ENCODE measurements at places on chromosomes 3 and 15.
A peak's percentile ranks its signal among the peaks of the same experiment; 100 is the strongest.

- DNase-seq, result no peak
These were observed 69.2 kb upstream of the DCP1A start for GRCh38 chr3:53416530-53416929.

DNA sequence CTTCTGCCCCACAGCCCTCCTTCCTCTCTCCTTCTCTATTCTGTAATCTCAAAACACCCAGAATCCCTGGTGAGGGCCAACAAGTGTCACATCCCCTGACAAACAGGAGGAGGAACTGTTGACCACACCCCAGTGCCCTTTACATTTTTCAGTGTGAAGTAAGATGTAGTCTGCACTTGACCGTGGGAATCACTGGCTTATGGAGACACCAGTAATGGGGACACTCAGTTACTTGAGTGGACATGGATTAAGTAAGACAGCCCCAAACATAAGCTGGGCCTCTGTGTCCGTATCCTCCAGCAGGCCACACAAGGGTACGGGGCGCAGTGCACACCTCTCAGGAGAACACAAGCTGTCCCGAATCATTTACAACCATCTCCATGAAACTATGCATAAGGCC is 28.4 kb upstream of the LIMD1 start:
- DNase-seq, result no peak

GRCh38 chr3:186953011-186953487 is 22.7 kb downstream of the ST6GAL1 start:
- DNase-seq, result no peak

DNA sequence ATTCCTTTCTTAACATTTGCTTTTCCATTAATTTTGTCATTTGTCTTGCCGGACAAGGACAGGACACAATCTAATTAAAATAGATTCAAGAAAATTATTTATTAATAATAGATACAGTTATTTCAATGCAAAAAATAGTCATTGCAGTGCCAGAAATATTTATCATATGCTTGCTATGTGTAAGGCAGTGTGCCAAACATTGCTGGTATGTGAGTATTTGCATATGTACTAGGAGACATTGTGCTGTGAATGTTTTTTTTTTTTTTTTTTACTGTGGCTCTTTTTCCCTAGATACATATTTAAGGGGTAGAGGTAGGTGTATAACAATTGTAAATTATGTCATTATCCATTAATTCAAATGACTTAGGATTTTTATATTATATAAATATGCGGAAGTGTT is 23.3 kb downstream of the SPRED1 start:
- no peak for DNase-seq

DNA sequence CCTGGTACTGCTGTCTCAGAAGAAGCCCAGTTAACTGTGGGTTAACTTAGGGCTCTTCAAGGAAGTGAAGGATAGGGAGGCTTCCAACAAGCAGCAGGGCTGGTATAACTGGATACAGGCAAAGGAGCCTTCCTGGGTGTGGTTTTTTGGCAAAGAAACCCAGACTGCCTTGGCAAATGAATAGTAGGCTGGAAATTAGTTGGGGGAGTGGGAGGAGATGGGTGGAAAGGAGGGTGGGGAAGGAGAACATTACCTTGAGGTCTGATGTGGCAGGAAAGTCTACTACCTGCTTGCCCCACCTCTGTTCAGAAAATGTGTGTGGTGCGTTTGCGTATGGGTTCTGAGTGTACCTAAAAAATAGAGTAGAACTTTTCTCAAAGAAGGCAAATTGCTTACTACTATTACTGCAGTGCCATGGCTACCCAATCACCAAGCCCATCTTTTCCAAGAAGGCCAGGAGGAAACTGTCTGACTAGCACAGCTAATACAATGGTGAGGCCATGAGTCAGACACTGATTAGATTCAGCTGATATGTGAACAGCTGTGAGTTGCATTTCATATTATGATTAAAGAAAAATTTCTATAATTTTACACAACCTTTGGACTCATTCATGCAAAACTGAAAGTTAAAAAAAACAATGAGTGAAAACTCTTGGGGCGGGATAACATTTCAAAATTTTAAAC is 55.2 kb downstream of the SPTSSB start:
- DNase-seq, result no peak

DNA sequence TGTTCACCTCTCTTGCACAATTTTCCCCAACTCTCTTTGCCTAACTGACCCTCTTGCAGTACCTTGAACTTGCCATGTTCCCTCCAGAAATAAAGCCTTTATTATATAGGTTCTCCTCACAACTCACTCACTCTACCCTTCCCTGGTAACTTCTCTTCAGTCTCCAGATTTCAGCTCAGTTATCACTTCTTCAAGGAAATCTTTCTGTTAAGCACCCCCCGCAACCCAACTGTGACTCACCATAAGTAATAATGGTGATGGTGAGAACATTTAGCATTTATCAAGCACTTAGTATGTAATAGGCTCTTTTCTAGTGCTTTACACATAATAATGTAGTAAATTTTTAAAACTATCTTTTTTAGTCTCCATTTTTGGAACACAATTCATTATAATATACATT is 8.1 kb upstream of the OR5K1 start:
- no peak for DNase-seq

- DNase-seq, result no peak
These were observed 31.5 kb upstream of the FBLN2 start for GRCh38 chr3:13517253-13517977.

- no peak for DNase-seq
These were observed 240.9 kb downstream of the UACA start for GRCh38 chr15:70522323-70522966.

DNA sequence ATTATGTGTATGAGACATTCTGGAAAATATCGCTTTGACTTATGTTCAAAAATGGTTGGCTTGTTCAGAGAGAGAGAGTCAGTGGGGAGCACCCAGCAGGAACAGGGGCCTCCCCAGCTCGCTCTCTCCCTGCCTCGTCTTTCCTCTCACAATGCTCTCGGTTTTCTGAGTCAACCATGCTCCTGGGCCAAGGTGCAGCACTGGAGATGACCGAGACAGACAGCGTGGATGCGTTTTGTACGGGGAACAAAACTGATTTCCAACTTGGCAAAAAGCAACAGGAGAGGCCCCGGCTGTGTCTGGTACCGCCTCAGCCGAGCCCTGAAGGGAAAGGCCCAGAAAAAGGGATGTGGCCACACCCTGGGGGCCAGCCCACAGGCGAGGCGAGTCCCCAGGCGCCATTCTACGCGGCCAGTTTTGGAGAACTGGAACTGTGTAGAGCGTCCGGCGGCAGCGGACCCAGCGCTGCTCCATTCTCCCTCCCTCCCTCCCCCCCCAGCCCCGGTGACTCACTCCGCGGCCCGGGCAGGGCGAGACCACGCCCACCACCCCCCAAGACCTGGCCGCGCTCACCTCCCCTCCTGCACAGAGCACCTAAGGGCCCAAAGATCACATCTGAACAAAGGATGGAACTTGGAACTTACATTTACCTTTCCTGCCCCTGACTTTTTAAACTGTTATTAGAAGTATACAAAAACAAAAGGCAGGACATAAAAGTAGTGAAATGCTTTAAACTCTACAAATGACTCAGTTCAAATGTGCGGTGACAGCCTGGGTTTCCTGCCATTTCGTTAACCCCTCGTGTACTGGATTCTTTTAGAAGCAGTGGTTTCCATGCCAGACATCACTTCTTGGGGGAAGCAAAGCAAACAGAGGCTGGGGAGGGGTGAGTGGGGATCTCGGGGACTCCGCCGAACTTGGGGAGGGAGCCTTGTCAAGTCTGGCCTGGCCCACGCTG is 12.7 kb downstream of the ATP10A start:
- no peak for DNase-seq

DNA sequence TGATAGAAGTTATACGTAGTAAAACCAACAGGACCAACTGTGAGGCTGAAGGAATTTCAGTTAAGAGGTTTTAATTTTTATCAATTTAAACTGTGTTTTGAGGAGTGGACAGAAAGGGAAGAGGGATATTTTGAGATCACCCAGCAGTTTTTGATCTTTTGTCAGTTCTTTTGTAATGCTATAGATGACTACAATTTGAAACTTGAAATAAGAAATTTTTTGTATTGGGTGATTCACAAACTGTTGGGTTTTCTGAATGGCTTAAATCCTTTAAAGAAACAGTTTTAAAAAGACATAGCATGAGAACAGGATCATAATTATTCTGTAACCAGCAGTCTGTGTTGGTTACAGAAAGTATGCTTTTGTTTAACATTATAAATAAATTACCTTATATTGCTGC is 67.4 kb downstream of the TCF12 start:
- no peak for DNase-seq

DNA sequence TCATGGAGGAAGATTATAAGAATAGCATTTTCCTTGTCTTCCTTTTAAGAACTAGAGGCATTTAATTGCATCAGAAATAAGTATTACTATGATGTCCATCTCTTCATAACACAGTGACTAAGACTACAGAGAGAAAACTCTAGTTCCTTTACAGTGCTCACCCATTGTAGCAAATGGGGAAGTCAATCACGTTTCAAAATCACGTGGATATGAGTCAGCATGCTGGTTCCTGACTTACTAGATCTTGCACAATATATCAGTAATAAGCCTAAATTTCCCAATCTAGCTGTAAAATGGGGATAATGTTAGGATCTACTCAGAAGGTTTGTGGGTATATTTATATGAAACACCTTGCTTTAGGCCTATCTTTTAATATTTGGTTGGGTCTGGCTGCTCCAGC is 254.8 kb upstream of the EOMES start:
- DNase-seq, result no peak

DNA sequence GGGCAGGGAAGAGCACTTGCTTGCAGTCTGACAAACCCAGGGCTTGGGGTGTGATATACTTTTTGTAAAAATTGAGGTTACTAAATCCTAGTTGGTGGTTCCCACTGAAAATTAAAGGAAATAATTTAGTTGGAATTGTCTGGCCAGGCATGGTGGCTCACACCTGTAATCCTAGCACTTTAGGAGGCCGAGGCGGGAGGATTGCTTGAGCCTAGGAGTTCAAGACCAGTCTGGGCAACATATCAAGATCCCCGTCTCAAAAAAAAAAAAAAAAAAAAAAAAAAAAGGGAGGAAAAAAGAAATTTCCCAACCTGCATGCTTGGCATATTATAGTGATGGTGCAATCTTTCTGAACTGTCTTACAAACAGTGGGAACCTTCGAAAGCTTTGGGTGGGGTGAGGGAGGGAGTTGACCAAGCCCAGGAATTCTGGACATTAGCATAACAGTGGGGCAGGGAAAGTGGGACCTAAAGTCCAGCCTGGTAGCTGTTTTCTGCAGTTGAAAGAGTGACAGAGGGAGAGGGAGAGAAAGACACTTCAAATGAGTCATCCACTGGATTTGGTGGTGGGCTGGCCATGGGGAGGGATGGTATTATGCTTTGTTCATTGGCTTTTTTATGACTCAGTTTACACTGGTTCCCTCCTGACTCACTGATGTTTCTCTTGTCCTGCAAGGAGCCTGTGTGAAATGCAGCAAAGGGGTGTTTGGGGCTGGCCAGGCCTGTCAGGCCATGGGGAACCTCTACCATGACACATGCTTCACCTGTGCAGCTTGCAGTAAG is 41.1 kb downstream of the LIMD1 start:
- no peak for DNase-seq

DNA sequence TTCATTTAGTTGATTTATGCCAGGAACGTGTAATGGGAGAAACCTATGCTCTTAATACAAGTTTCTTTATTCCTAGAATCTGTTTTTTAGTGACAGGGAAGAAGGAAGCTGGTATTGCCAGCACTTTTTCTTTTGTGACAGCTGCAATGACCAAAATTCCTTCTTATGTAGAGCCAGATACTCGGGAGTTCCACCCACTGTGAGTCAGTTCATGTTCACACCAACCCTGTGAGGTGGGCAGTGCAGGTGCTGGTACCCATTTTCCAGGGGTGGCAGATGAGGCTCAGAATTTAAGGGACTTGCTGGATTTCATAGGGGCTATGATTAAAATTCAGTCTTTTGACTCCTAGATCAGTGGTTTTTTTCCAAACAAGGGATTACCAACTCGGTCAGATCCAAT is 34.7 kb downstream of the OXNAD1 start:
- no peak for DNase-seq

DNA sequence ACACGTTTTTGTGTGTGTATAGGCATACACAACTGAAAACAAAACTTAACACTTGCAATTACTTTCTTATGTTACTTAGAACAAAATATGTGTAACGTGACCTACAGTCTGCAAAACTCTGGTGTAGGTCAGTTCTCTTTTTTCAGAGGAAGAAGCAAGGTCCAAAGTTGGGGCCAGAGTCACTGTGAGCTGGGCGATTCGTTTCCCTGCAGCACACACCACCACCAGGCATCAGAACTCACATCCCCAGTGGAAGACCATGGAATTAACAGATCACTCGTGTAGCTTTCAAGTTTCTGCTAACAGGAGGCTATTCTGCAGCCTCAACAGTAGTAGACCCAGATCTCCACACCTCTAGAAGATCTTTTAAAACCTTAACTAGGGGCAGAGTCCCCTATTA is 25.8 kb downstream of the ANP32A start:
- DNase-seq, result no peak

DNA sequence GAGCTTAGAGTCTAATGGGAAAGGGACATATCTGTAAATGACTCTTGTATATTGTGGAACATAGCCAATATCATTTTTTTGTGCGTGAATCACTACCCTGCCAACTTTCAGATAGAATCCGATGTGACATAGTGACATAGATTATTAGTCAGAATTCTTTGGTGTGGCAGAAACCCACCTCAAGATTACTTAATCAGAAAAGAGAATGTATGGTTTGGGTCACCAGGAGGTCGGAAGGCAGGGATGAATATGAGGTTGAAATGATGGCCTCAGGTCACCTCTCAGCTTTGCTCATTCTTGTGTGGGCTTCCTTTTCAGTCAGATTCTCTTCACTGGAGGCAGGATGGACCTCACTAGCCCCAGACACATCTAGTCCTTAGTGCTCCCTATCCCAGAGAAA is 41.4 kb downstream of the SNAPC5 start:
- no peak for DNase-seq

DNA sequence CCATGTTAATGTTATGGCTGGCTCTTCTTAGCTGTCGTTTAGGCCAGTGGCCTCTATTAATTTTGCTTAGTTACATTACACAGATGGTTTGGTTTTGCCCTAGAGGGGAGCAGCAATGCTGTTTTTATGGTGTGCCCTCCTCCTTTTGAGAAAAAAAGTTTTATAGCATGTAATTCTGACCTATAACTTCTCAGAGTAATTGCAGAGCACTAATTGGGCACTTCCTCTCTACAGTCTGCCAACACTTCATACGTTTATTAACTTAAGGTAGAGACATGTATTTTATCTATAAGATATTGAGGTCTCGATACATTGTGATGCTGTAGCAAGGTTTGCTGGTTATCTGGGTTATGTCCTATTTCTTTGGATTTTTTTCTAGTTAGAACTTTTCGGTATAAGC is 12.2 kb downstream of the SLC25A26 start:
- DNase-seq, result no peak

GRCh38 chr3:71168121-71168721 is 415.3 kb downstream of the FOXP1 start:
- no peak for DNase-seq

DNA sequence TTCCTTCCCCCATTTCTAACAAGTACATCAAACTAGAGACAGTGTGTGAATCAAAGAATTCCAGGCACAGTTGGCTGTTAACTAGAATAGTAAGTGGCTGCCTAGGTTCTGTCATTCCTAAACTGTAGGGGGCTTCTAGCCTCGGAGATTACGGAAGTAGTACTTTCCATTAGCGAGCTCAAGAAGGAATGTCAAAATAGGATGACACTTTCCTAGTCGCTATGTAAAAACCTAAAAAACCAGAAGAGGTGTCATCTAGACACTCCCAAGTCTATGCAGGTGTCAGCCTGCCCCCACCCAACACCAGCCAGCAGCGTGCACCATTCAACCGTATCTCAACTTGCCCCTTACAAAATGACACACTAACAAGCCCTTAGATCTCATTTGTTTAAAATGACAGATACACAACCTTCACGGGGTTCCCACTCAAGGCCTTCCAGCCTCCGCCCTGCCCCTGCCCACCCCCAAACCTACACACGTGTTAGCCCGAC is 874 bp downstream of the INO80 start:
- peak; percentile 59 for DNase-seq
